ENCODE measurements at places on chromosomes 7 and 10.
A peak's percentile ranks its signal among the peaks of the same experiment; 100 is the strongest.

GRCh38 chr10:131644289-131644688 lies 256.5 kb upstream of the PPP2R2D start:
- no peak for DNase-seq

- DNase-seq: no peak
Observed at GRCh38 chr7:154503962-154504550, 451.9 kb downstream of the DPP6 start.

DNA sequence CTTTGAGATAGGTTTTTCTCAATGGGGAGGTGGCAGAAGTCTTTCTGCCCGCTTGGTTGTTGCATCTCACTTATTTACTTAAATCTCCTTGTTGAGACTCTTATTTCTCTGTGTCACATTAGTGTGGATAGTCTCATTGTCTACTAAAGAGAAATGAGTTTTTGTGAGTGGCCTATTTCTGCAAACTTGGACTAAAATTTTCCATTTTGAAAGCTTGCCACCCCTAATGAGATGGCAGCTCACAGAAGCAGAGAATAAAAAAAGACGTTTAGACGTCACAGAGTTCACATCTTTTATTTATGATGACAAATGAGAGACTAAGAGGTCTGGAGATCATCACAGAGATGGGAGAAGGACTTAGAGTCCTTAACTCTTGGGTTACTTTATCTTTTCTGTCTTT lies 262.7 kb upstream of the PHYHIPL start:
- no peak for DNase-seq

- DNase-seq: no peak
Observed at GRCh38 chr7:44971188-44971901, 7.5 kb downstream of the MYO1G start.

DNA sequence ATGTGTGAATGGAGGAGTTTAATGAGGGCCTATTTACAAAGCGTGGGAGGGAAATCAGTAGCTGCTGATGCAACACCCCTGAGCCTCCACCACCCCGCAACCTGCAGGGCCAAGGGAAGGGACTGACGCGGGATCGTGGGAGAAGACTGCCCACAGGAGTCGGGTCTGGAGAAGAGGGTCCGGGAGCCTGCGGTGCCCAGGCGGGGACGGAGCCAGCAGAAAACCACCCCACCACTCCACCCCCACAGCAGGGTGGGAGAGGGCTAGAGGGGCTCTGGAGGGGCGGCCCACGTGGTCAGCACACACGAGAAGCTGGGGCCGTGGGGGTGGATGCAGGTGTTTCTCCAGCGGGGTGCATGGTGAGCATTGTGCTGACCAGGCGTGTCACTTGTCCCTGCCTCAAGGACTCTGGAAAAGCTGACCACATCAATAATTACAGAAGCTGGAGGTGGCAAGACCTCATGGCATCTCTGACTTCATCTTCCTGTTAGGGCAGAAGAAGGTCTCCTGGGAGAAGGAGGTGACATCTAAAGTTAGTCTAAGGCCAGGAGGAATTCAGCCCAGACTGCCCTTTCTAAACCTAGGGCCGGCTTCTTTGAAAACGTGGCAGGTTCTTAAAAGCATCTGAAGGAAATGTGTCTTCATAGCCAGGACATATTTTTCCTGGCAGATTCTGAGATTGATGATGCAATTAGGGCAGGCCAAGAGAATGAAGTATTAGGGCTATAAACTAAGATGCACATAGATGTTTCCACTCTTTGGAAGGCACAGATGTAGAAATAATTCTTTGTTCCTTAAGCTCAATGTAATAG lies 150.9 kb downstream of the RGS10 start:
- DNase-seq: no peak

GRCh38 chr7:24290004-24290641 lies 6.1 kb downstream of the NPY start:
- no peak for DNase-seq

DNA sequence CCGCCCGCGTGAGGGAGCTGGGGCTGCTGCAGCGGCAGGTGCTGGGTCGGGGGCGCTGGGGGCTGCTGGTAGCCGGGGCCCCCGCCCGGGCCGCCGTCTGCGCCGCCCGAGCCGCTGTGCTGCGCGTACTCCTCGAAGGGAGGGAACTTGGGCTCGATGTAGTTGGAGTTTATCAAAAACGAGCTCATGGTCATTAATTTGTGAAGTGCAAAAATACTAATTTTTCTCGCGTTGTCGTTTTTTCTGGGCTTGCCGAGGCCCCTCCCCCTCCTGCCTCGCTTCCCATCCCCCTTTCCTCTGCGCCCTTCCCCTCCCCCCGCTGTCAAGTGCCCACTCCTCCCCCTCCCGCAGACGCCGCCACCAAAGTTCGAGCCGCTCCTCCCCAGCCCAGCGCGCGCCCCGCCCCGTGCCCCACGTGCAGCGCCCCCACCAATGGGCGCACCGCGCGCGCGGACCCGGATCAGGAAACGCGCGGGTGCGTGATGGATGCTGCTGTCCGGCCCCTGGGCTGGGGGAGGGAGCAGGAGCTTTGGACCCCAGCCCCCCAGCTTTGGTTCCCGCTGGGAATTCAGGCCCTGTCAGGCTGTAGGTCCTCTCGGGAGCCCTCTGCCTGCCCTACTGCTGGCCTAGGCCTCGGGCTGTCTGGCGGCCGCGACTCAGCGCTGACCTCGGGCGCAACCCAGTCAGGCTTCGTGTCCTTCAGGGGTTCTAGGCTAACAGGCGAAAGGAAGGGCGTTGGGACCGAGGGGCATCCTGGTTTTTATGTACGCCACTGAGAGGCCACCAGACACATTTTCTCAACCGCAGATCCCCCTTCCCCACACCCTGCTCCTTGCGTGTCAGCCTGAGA lies at the start of gene HOXA4:
HOXA4 (minus strand) TSS at position 218 of the 850 bp plus-strand sequence; CDS start at position 194, 24 bp downstream.
- DNase-seq: peak; percentile 61

DNA sequence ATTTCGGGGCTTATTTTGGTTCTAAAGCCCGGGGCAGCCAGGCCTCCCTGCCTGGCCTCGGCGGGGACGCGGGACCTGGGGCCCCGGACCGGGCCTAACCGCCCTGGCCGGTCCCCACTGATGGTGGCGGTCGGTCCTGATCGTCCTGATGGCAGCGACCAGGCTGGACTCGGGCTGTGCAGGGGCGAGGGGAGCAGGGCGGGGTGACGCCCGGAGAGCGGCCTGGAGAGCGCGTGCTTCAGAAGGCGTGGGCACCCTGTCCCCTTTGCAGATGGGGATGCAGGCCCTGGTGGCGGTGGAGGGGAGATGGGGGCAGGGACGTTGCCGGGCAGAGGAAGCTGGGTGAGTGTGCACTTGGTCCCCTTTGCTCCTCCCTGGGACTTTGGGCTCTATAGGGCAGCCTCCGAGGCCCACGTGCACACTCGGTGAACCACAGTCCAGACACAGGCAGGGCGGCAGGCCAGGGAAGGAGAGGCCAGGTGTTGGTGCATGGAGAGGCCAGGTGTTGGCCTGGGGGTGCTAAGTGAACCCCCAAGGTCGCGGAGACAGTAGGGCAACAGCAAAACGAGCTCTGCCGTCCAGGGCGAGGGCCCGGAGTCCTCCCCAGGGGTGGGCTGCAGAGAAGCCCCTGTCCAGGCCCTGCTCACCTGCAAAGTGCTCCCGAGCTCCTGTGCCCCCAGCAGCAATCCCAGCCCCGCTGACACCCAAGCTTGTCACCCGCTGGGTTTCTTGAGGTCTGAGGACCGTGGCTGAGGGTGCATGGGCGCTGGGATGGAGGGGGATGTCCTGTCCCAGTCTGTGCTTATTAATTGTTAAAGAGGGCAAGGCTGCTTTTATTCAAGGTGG lies 42.4 kb upstream of the FAM20C start:
- peak; percentile 21 for DNase-seq

GRCh38 chr7:111796671-111797070 lies 234.4 kb upstream of the IMMP2L start:
- no peak for DNase-seq

DNA sequence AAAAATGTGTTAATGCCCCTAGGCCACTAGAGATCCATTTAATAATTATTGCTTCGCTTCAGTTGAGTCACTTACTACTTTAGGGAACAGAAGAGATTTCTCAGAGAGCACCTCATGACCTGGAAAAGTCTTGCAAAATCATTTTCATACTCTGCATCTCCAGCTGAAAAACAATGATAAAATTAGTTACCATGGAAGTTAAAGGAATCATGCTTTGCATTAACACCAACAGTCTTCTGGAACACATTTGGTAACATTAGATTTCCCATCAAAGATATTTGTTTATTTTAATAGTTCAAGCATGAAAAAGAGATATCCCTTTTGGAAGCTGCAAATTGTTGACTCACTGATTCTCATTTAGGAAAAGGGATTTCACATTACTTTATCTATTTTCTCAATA lies 1.8 kb upstream of the STEAP2 start:
- no peak for DNase-seq

GRCh38 chr7:1094870-1095269 lies 7.0 kb downstream of the GPER1 start:
- DNase-seq: no peak

GRCh38 chr7:107642501-107642900 lies 18.1 kb upstream of the SLC26A4 start:
- DNase-seq: no peak

DNA sequence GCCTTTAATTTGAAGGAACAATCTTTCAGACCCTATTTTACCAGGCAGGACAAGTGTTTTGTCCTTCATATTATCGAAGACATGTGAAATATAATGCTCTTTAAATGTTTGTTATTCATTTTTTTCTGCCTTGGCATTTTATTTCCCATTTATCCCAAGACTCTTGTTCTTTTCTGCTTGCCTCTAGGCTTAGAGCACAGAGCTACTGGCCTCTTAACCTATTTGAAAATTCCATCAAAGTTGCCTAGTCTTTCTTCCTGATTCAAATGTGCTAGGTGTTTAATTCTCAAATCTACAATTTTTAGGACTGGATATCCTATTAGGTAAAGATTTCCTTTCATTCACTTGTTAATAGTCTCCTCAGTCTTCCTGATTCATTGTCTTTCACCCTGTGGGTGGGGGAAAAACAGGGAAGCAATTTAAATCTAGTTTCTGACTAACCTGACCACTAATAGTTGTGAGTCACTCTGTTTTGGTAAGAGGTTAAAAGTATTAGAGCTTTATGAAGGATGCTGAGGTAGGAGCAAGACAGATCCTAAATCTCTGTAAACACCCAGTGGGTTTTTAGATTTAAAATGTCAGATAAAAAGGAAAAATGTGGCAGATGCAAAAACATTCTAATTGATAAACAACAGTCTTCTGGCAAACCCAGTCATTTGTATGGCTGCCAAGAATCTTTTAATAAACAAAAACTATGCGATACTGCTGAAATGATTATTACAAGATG lies 1.5 kb downstream of the LIPK start:
- DNase-seq: no peak

DNA sequence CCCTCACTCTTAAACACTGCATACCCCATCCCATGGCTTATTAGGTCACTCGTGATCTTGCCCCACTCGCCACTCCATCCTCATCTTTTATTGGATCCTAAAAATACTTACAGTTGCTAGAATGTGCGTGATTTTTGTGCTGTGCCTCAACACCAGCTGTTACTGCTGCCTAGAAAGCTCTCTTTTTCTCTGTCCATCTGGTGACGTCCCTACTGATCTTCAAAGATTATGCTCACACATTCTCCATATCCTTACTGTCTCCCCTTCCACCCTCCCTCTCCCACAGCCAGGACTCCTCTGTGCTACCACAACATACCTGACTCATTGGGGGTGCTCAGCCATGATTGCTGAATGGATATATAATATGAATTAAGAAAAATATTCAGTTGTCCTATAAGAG lies 42.0 kb downstream of the CDK6 start:
- DNase-seq: no peak

GRCh38 chr10:77744245-77744644 lies 106.6 kb upstream of the KCNMA1 start:
- DNase-seq: no peak

GRCh38 chr7:48421357-48421756 lies 250.1 kb downstream of the ABCA13 start:
- DNase-seq: no peak

Data from stimulated activated CD8-positive, alpha-beta memory T cell treated with anti-CD3 and anti-CD28 coated beads, Interleukin-12 subunit alpha, Interleukin-12 subunit beta, amount 100 ng/mL, for 4 hours (primary cell).